ENCODE measurements at places on chromosomes 13 and 19.

- peak; percentile 31 for DNase-seq
Observed at GRCh38 chr19:51124729-51125128, at the start of gene SIGLEC9. TSS of gene SIGLEC9 (plus strand) at chr19:51124906. CDS start at chr19:51124975, 69 bp downstream.

GRCh38 chr13:30082391-30082790, 225.0 kb downstream of the KATNAL1 start:
- DNase-seq: no peak

GRCh38 chr13:24134757-24135156, 25.8 kb upstream of the SPATA13 start:
- no peak for DNase-seq

GRCh38 chr19:41311072-41311471, 1.1 kb downstream of the CCDC97 start:
- no peak for DNase-seq
